CD4-positive, alpha-beta T cell (primary cell): ENCODE measurements at places on chromosomes 5 and 9.

GRCh38 chr5:144284036-144284435, 113.4 kb downstream of the KCTD16 start:
- no peak for DNase-seq

GRCh38 chr5:145937432-145938250, 1.3 kb downstream of the SH3RF2 start:
- DNase-seq, result no peak

GRCh38 chr9:133694686-133695085, 43.5 kb downstream of the SARDH start:
- DNase-seq, result no peak

DNA sequence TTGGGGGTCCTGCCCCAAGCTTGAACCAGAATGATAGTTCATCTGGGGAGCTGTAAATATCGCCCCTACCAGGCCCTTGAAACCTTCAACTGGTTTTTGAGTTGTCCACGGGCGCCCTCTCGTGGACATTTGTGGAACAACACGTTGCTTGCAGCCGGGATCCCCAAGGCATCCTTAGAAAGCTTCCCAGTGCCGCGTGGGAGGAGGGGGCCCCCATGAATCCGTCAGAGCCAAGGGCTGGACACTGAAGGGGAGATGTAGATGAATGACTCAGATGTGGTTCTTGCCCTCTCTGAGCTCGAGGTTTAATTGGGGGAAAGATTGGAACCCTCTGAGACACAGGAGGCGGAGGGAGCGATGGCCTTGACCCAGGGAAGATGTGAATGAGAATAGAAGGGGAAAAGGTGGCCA, 31.8 kb upstream of the ORM1 start:
- DNase-seq, result peak; percentile 63

DNA sequence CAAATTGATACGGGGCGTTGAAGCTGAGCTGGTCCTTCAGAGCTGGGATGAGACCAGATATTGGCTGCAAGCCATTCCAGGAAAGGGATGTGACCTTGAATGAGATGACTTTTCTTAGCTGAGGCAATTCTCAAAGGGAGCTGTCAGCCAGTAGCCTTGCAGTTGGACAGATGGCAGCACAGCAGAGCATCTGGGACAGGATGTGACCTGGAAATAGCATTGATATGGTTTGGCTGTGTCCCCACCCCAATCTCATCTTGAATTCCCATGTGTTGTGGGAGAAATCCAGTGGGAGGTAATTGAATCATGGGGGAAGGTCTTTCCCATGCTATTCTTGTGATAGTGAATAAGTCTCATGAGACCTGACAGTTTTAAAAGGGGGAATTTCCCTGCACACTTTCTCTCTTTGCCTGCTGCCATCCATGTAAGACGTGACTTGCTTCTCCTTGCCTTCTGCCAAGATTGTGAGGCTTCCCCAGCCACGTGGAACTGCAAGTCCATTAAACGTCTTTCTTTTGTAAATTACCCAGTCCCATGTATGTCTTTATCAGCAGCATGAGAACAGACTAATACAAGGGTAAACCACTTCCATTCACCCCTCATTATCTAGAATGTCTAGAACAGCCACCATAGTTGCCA, 19.8 kb upstream of the MTX3 start:
- no peak for DNase-seq

GRCh38 chr9:104903609-104904008, 24.3 kb downstream of the ABCA1 start:
- no peak for DNase-seq

- no peak for DNase-seq
These were observed 28.8 kb downstream of the G3BP1 start for GRCh38 chr5:151800532-151800931.

GRCh38 chr9:18910435-18910834, 122.6 kb downstream of the SAXO1 start:
- DNase-seq, result no peak

GRCh38 chr5:163163858-163164257, 273.5 kb upstream of the CCNG1 start:
- no peak for DNase-seq
